ENCODE measurements at places on chromosomes 7 and 10. TPM values are rescaled to one million over a fixed set of nuclear protein-coding genes. Genes with fewer than 3 reads are reported as not detected.

The MEST gene
- total RNA-seq, result 236 TPM

The LIPJ gene
- not detected for total RNA-seq

The IL2RA gene
- not detected for total RNA-seq

The CYP2C19 gene
- not detected for total RNA-seq

The NPSR1 gene
- total RNA-seq, result not detected

The TMEM229A gene
- 10.9 TPM for total RNA-seq

The PLAU gene
- 4.2 TPM for total RNA-seq

DNA sequence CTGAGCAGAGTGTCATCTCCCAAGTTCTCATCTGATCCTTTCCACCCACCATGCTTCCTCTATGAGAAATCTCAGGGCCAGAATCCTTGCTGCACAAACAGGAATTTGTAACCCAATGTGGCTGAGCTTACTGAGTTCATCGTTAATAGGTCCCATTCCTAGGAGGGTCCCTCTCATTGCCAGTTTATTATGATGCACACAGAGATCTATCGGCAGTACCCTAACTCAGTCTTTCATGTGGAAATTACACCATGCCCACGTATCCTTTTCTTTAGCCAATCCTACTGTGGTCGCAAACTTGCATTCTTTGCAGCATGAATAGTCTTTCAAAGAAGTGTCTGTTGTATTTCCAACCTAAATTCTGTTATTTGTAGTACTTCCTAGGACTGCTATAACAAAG lies 12.1 kb downstream of the TMEM236 start:
- no peaks in the 10 kb centered on the region for H3K4me1 ChIP-seq
- H3K27me3 ChIP-seq, result peaks cover 2% of the 10 kb centered on the region
- no peak overlapping the region for H3K4me3 ChIP-seq
- no peak overlapping the region for H3K27ac ChIP-seq
- no peak for DNase-seq
- H3K36me3 ChIP-seq, result no peaks in the 10 kb centered on the region

DNA sequence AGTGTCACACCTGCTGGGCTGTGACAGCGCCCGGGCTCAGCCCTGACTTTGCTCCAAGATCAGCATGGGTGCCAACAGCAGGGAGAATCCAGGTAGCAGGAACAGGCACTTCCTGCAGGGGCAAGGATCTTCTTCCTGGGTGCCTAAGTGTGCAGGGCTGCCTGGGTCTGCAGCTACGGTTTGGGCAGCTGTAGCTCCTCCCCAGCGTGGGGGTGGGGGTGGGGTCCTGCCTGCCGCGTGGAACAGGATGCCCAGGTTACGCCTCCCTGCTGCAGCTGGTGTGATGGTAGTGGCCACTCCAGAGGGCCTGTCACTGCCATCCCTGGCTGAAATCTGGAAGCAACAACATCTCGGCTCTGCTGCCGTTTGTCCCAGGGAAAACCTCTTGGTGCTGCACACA lies 269.3 kb downstream of the DNAJB6 start:
- H3K4me1 ChIP-seq, result peaks cover 9% of the 10 kb centered on the region
- no peak for DNase-seq
- H3K27me3 ChIP-seq, result peaks cover 3% of the 10 kb centered on the region
- H3K36me3 ChIP-seq, result peaks cover 8% of the 10 kb centered on the region

DNA sequence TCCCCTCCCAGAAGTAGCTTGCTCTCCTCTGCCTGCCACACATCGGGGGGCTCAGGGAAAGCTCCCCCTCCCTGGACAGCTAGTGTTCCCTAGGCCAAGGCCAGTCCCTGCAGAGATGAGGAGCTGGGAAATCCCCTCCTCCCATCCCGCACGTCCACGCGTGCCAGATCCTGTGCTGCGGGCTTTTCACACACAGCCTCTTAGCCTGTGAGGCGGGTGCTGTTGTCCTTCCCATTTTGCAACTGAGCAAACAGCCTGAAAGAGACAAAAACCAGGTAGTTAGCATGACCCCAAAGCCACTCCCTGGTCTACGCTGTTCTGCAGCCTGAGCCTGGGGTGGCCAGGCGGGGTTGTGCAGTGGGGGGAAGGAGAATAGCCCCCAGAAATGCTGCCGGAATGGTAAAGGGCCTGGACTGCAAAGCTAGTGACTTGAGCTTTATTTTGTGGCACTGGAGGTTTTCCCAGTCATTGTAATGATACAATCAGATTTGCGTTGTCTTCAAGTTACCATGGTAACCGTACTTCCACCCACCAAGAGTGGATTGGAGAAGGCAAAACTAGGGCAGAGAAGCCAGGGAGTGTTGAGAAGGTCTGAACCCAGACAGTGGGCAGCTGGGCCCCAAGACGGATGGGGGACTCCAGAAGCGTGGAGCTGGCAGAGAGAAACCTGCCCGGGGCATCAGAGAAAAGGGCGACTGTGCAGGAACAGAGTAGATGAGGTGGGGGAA lies 98.6 kb upstream of the KCTD7 start:
- peak overlapping the region; percentile 93 for H3K27ac ChIP-seq
- no peaks in the 10 kb centered on the region for H3K27me3 ChIP-seq
- peak overlapping the region; percentile 2 for H3K4me3 ChIP-seq
- H3K4me1 ChIP-seq, result peaks cover 23% of the 10 kb centered on the region

DNA sequence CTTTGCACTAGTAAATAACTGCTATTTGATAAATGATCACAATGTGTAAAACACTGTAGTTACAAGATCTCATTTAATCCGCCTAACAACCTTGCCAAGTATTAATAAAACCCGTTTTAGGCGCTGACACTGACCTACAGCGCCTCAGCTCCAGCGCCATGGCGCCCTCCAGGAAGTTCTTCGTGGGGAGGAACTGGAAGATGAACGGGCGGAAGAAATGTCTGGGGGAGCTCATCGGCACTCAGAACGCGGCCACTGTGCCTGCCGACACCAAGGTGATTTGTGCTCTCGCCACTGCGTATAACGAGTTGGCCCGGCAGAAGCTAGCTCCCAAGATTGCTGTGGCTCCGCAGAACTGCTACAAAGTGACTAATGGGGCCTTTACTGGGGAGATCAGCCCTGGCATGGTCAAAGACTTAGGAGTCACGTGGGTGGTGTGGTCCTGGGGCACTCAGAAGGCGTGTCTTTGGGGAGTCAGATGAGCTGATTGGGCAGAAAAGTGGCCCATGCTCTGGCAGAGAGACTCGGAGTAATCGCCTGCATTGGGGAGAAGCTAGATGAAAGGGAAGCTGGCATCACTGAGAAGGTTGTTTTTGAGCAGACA lies 1.1 kb upstream of the TNPO3 start:
- H3K27ac ChIP-seq, result no peak overlapping the region
- H3K4me3 ChIP-seq, result peak overlapping the region; percentile 97
- H3K36me3 ChIP-seq, result no peaks in the 10 kb centered on the region

GRCh38 chr7:2023877-2024566 lies 208.7 kb downstream of the MAD1L1 start:
- peaks cover 21% of the 10 kb centered on the region for H3K4me1 ChIP-seq
- H3K4me3 ChIP-seq, result no peak overlapping the region
- no peaks in the 10 kb centered on the region for H3K27me3 ChIP-seq
- no peak for DNase-seq
- H3K27ac ChIP-seq, result no peak overlapping the region

GRCh38 chr7:135186841-135187253 lies 16.3 kb upstream of the CYREN start:
- no peaks in the 10 kb centered on the region for H3K4me1 ChIP-seq
- DNase-seq, result no peak
- no peak overlapping the region for H3K27ac ChIP-seq
- no peak overlapping the region for H3K4me3 ChIP-seq
- peaks cover 26% of the 10 kb centered on the region for H3K36me3 ChIP-seq

- DNase-seq, result no peak
- no peaks in the 10 kb centered on the region for H3K36me3 ChIP-seq
- H3K4me3 ChIP-seq, result no peak overlapping the region
- H3K27me3 ChIP-seq, result peaks cover 75% of the 10 kb centered on the region
- no peak overlapping the region for H3K27ac ChIP-seq
- no peaks in the 10 kb centered on the region for H3K4me1 ChIP-seq
Measured at GRCh38 chr7:122290476-122290875, 14.1 kb downstream of the FEZF1 start.

GRCh38 chr7:55733241-55734140 lies 129.1 kb downstream of the SEPTIN14 start:
- no peak for DNase-seq
- no peaks in the 10 kb centered on the region for H3K36me3 ChIP-seq
- no peaks in the 10 kb centered on the region for H3K27me3 ChIP-seq
- no peak overlapping the region for H3K27ac ChIP-seq
- no peak overlapping the region for H3K4me3 ChIP-seq
- no peaks in the 10 kb centered on the region for H3K4me1 ChIP-seq

DNA sequence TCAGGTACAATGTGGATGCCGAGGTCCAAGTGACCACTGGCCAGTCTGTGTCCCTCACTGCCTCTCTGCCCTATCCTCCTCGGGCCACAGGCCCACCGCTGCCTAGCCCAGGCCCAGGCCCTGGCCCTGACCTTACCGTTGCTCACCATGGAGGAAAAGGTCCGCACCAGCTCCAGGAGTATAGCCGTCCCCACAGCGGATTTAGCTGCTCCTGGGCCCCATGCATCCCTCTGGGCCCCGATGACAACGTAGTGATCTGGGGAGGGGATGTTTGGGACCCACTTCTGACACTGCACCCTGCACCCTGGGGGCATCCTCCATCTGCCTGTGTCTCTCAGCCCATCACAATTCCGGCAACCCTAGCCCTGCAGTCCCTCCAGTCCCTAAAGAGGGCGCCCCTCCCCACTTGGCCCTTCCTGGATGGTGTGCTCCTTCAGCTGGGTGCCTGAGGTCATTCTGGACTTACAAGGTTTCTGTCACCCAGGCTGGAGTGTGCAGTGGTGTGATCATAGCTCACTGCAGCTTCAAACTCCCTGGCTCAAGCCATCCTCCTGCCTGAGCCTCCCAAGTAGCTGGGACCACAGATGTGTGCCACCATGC lies 12.1 kb downstream of the TFR2 start:
- no peak overlapping the region for H3K27ac ChIP-seq
- DNase-seq, result peak; percentile 53
- H3K4me1 ChIP-seq, result peaks cover 15% of the 10 kb centered on the region
- H3K27me3 ChIP-seq, result peaks cover 24% of the 10 kb centered on the region
- H3K36me3 ChIP-seq, result no peaks in the 10 kb centered on the region

DNA sequence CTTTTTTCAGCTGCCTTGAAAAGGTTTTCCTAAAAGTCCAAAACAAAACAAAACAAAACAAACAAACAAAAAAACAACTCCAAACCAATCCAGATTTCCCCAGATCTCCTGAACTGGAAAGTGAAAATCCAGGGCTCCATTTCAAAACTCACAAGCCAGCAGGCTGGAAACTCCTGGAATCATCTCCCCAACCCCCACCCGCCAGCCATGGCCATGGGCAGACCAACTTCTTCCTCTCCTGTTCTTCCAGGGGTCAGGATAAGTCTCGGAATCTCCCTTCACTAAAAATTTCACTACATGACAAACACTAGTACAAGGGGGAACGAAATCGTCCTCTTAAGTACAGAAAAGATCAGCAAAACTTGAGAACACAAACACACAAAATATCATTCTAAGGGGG lies 40.4 kb downstream of the GNA12 start:
- H3K4me1 ChIP-seq, result peaks cover 46% of the 10 kb centered on the region
- no peaks in the 10 kb centered on the region for H3K36me3 ChIP-seq
- H3K27me3 ChIP-seq, result no peaks in the 10 kb centered on the region
- DNase-seq, result no peak
- H3K4me3 ChIP-seq, result no peak overlapping the region
- H3K27ac ChIP-seq, result peak overlapping the region; percentile 54

DNA sequence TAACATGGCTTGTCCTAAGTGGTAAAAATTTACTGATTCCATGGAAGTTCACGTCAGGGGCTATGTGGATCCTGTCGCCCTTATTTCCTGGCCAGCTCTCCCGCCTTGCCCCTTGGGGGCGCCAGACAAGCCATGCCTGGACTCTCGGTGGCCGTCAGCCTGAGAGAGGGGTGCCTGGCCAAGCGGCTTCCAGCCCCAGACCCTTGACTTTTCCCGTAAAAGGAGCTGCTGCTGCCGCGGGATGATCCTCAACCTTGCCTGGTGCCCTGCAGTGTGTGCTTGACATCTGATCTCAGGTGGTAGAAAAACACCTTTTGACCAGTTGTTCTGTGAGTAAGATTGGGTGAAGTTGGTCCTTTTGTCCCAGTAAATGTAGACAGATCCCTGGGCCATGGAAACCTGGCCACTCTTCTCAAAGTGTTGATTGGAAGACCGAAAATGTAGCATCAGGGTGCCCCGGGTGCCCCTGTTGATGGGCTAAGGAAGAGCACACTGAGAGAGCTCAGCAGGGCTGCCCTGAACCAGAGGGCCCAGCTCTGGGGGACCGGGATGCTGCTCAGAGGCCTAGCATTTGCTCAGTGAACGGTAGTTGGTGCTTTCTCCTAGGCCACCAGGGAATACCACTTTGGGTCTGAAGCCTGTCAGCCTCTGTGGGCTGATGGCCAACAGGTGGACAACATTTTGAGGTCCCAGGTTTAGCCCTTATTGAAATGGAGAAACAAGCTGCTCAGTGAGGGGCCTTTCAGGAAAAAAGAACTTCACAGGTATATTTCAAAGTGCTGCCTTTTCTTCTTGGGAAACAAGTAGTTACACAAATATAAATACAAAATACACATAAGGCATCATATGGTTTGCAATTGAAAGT lies 162.5 kb downstream of the LRMDA start:
- no peak overlapping the region for H3K4me3 ChIP-seq
- no peaks in the 10 kb centered on the region for H3K36me3 ChIP-seq
- H3K27me3 ChIP-seq, result peaks cover 14% of the 10 kb centered on the region

- H3K27me3 ChIP-seq, result no peaks in the 10 kb centered on the region
- H3K4me3 ChIP-seq, result no peak overlapping the region
- no peaks in the 10 kb centered on the region for H3K36me3 ChIP-seq
- no peak overlapping the region for H3K27ac ChIP-seq
- no peaks in the 10 kb centered on the region for H3K4me1 ChIP-seq
Measured at GRCh38 chr7:90180649-90181048, 26.4 kb downstream of the STEAP1 start.

DNA sequence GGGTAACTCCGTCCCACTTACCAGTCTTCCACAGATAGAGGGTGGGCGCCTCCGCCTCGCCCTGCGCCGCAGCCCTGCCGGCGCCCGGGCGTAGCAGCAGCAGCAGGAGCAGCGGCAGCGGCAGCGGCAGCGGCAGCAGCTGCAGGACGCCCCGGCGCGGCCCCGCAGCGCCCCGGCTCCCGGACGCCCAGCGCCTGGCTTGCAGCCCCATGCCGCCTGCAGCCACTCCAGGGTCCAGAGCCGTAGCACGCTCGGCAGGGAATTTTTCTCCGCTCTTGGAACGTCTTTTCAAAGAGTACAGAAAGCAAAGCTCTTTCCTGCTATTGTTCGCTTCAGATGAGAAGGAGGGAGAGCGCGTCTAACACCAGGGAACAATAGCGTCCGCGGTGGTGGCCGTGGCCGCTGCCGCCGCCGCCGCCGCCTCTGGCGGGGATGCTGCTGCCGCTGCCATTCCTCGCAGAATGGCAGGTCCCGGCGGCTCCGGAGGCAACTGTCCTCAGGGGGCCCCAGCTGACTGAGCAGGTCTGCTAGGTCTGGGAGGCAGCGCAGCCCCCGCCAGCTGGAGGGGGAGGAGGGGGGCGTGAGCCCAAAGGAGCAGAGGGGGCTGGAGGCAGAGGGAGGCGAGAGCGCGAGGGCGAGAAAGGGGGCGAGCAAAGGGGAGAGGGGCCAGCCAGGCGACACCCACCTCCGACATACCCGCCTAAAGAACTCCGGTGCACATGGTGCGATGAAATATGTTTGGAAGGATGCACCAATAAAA lies at the start of gene THSD7A:
TSS of gene THSD7A (minus strand) at position 463 of the 760 bp plus-strand sequence. CDS start at position 211, 252 bp downstream.
- H3K27me3 ChIP-seq, result peaks cover 20% of the 10 kb centered on the region
- H3K4me1 ChIP-seq, result peaks cover 22% of the 10 kb centered on the region
- no peak within 1 kb of the TSS for H3K27ac ChIP-seq
